ENCODE measurements at places on chromosomes 1 and 21.

- DNase-seq = peak; percentile 45
Measured at GRCh38 chr1:116986421-116987255, 14.9 kb upstream of the CD101 start.

DNA sequence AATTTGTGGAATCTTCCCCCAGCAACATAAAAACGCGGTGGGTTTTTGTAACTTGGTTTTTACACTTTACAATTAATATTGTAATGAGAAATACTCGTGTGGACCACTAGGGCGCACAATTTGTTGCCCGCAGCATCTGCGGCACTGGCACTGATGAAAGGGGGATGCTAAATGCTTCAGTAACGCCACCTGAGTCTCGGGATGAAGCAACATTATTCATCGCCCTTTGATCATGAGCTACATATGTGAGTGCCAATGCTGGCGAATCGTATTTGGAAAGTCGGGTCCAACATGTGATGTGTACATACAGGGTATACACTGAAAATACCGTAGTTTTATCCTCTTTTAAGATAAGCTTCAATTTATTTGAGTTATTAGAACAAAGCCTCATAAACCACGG lies 34.2 kb upstream of the COX20 start:
- DNase-seq = peak; percentile 30

- DNase-seq = peak; percentile 27
Measured at GRCh38 chr1:24481101-24481500, 21.5 kb upstream of the RCAN3 start.

DNA sequence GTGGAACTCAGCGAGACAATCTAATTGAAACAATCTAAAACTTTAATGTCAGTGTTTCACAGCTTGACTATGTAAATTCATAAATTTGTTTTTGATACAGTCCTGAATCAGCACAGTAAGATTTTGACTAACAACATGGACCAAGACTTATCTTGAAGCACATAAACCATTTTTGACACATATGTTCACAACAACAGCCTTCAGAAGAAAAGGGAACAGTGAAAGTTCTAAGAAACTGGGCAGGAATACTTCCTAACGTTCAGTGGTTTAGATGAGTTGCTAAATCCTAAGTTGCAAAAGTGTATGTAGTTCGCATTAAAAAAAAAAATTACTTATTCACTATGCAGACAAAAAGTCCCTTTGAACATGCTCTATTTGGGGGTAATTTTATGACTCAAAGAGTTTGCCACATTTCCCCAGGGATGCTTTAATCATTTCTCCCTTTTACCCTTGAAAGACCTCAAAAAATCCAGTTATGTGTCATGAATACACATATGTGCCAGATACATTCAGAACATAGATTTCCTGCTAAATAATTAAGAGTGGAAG lies 120.2 kb downstream of the MRPL39 start:
- DNase-seq = no peak

- DNase-seq = no peak
Measured at GRCh38 chr21:38824124-38824822, 18.5 kb downstream of the ETS2 start.

GRCh38 chr1:153362187-153362775 lies 4.6 kb downstream of the S100A9 start:
- no peak for DNase-seq

DNA sequence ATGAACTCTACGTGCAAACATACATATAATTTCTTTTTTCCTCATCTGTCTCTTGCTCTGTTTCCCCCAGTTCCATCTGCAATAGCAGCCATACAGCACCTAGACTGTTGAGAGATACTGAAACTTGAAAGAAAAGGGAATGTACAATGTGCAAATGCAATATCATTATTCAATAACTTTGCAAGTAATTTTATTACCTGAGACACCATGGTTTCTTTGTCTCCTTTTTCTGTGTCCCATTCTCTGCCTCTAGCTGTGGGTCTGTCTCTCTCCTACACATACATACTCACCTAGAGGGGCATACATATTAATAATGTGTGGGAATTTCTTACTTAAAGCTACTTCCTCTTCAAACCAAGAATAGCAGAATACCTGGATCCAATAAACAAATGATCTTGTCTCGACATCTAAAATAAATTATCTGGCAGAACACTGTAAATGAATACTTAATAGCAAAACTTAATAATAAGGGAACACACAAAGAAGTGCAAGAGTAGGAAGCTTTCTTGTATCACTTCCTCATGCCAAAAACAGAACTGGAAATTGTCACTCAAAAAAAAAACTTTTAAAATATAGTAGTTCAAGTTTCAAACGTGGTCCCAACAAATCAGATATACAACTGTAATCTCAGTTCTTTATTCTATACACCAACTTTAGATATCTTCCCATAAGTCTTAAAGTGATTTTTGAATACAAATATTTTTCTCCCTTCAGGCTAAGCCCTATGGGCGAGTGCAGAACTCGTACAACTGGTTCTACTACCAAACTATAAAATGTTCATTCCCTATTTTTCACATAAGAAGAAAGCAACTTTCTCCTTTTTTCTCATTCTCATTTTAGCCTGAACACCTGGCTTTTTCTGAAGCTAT lies 194.6 kb downstream of the NRIP1 start:
- no peak for DNase-seq

DNA sequence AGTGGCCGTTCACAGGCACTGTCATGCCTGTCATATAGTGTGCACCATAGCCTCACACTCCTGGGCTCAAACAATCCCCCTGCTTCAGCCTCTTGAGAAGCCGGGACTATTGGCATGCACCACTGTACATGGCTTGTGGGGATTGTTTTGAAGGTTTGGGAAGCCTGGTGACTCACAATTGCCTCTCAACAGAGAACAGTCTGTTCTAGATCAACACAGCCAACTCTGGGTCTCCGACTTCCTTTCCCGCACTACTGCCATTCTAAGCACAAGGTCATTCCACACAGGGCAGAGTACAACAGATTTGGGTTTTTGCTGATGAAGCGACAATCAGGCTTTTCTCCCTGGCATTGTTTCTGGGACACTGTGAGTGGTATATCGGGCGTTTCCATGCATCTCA lies 15.5 kb upstream of the AHCTF1 start:
- DNase-seq = no peak

DNA sequence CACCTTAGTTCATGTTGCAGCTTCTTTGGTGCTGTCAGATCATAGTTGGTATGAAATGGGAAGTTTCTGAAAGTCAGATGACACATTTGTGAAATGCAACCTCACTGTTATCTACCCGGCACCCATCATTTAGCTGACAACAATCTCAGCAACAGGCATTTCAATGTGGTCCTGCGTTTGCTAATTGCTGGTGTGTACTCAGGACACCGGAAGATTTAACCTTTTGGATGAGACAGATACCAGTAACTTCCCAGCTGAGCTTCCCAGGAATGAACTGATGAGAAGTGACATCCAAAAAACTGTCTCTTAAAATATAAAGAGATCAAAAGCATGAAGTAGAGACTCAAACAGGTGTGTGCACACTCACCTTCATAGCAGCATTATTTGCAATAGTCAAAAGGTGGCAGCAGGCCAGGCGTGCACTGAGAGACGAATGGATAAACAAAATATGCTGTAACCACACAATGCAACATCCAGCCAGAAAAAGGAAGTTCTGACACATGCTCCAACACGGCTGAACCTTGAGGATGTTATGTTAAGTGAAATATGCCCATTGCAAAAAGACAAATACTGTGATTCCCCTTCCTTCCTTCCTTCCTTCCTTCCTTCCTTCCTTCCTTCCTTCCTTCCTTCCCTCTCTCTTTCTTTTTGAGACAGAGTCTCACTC lies 7.9 kb upstream of the CLDN14 start:
- DNase-seq = no peak

- peak; percentile 88 for DNase-seq
Measured at GRCh38 chr1:154955039-154955717, 721 bp downstream of the PBXIP1 start.

GRCh38 chr21:44382536-44382935 lies 29.1 kb downstream of the TRPM2 start:
- no peak for DNase-seq

GRCh38 chr1:164602480-164603093 lies 43.6 kb downstream of the PBX1 start:
- DNase-seq = no peak

- DNase-seq = no peak
Measured at GRCh38 chr1:228544921-228545591, 57.9 kb downstream of the RNF187 start.

GRCh38 chr1:235486321-235486720 lies 17.9 kb downstream of the B3GALNT2 start:
- no peak for DNase-seq

- no peak for DNase-seq
Measured at GRCh38 chr21:22961258-22961657, 1963.0 kb downstream of the NCAM2 start.

DNA sequence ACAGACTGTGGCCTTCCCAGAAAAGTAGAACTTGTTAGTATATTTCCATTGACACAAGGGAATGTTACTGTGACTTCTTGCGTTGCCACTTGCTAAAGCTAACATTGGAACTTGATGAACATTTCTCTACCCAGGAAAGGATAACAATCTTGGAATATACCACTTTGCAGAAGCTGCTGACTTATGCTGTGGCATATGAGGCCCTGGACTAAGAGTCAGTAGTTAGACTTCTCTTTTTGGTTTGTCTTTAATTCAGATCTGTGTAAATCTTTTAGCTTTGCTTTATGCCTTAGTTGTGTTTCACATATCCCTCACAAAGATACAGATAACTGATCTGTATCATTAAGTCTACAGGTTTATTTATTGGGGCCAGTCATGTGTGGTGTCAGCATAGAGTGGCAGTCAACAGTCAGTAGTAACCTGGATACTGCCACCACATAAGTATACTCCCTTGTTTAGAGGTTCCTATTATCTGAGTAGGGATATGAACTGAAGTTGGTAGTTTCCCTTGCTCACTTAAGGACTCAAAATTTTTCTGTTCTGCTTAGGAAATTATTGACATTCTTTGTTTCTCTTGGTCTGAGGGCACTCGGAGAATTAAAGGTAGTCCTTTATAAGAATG lies 14.7 kb downstream of the RNF2 start:
- no peak for DNase-seq

DNA sequence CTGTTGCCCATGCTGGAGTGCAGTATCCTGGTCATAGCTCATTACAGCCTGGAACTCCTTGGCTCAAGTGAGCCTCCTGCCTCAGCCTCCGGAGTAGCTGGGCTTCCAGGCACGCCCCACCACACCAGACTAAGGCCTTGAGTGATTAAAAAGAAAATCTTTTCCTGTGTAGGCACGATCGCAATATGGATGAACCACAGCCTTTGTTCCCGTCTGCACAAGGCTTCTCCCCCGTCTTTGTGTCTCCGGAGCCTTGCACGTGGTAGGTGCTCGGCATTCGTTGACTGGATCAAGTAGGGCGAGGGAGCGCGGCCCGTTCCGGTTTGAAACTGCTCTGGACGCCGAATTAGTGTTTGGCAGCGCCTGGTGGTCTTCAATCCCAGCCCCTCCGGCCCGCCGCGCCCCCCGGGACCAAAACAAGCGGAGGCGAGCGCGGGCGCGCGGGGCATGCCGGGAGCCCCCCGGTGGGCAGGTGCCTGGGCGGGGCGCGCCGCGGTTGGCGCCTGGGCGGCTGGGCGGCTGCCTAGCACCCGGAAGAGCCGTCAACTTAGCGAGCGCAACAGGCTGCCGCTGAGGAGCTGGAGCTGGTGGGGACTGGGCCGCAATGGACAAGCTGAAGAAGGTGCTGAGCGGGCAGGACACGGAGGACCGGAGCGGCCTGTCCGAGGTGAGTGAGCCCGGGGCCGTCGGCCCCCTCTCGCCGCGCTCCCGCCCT lies at the start of gene SFT2D2:
SFT2D2 (plus strand) TSS at position 529 of the 715 bp plus-strand sequence; CDS start at position 605, 76 bp downstream.
- DNase-seq = peak; percentile 64

- no peak for DNase-seq
Measured at GRCh38 chr1:51340380-51340779, 10.0 kb upstream of the TTC39A start.

GRCh38 chr1:246280551-246280950 lies 226.5 kb downstream of the SMYD3 start:
- DNase-seq = no peak

GRCh38 chr1:178057141-178057765 lies 36.7 kb upstream of the RASAL2 start:
- DNase-seq = no peak

DNA sequence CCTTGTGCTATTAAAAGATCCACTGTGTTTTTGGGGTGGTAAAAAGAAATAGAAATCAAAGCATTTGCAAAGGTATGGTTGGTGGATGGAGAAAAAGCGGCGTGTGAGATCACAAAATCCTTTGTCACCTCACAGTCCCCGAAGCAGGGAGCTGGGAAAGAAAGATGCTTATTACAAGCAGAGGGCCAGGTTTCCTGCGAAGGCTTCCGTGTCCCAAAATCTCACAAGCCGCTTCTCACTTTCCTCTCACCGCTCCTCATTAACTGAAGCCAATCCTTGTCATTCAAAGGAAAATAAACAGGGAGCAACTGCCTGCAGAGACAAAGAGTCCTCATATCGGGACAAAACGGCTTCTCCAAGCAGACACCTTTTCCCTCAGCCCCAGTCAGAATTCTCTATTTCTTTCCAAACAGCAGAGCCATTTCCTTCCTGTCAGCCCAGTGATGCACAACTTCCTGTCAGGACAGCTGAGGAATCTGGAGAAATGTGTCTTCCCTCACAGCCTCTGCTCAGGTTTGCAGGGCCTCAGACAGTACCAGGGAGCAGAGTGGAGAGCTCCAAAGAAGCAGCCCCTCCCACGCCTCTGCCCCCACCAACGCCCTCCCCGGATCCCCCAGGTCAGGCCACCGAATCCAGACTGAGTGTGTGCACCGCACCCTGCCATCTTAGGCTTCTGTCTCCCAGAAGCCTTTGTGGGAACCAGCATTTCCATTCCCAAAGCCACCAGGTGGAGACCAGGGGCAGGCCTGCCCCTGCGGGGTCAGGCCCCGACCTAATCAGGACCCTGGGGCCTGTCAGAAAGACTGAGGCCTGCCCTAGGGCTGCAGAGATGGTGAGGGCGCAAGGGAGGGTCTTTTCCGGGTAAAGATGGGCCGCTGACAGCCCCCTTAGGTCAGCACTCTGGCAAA lies 29.6 kb downstream of the KCNN3 start:
- no peak for DNase-seq

GRCh38 chr1:55987491-55988249 lies 591.7 kb downstream of the PLPP3 start:
- no peak for DNase-seq

- DNase-seq = no peak
Measured at GRCh38 chr1:16018308-16018707, 465 bp upstream of the HSPB7 start.

- DNase-seq = no peak
Measured at GRCh38 chr1:8571200-8571984, 246.0 kb downstream of the RERE start.

GRCh38 chr21:14825514-14825974 lies 239.3 kb downstream of the NRIP1 start:
- DNase-seq = no peak

DNA sequence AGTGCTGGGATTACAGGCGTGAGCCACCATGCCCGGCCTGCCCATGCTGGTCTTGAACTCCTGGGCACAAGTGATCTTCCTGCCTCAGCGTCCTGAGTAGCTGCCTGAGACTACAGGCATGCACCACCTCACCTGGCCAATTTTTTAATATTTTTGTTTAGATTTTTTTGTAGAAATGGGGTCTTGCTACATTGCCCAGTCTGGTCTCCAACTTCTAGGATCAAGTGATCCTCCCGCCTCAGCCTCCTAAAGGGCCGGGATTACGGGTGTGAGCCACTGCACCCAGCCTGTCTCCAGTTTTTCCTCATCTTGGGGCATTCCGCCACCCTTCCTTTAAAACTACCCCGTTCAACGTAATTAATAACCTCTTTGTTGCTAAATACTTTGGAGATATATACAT lies 7.4 kb downstream of the PMF1 start:
- no peak for DNase-seq

- DNase-seq = no peak
Measured at GRCh38 chr21:21713651-21714180, 715.5 kb downstream of the NCAM2 start.

GRCh38 chr1:8382051-8382505 lies 64.2 kb downstream of the SLC45A1 start:
- DNase-seq = no peak

Measured in T-helper 1 cell (primary cell).